ENCODE measurements at places on chromosomes 12 and 14. TPM values are rescaled to one million over a fixed set of nuclear protein-coding genes. Genes with fewer than 3 reads are reported as not detected.

The PZP gene
- not detected for total RNA-seq

The ELK3 gene
- total RNA-seq = 52.0 TPM

The HOMEZ gene
- 14.8 TPM for total RNA-seq

The MYH6 gene
- total RNA-seq = not detected

The KRT71 gene
- not detected for total RNA-seq

The ABCC9 gene
- not detected for total RNA-seq

The STON2 gene
- 81.2 TPM for total RNA-seq

The OR6C1 gene
- total RNA-seq = not detected

The ZFHX2 gene
- total RNA-seq = not detected

The TMEM229B gene
- 3.0 TPM for total RNA-seq

The TSHR gene
- not detected for total RNA-seq

The SOS2 gene
- total RNA-seq = 16.9 TPM

The MGAT4C gene
- total RNA-seq = not detected

The SLC6A13 gene
- total RNA-seq = not detected

The SLCO1B3 gene
- not detected for total RNA-seq

The ADGRD1 gene
- not detected for total RNA-seq

The KRT77 gene
- total RNA-seq = not detected

The RIPK3 gene
- 8.0 TPM for total RNA-seq

The ADAMTS20 gene
- not detected for total RNA-seq

The ACOT4 gene
- 1.6 TPM for total RNA-seq

The INSM2 gene
- not detected for total RNA-seq

The KRT73 gene
- total RNA-seq = not detected

The TESPA1 gene
- total RNA-seq = not detected

The RFLNA gene
- total RNA-seq = 26.7 TPM

The RASSF9 gene
- total RNA-seq = 2.7 TPM

The TPH2 gene
- not detected for total RNA-seq

The IL31 gene
- not detected for total RNA-seq

The EXOC3L4 gene
- total RNA-seq = not detected

The FBLN5 gene
- 1.4 TPM for total RNA-seq

The NID2 gene
- total RNA-seq = 1.6 TPM

The AGAP2 gene
- total RNA-seq = 0.80 TPM

The KLRC3 gene
- not detected for total RNA-seq

The NR1H4 gene
- total RNA-seq = not detected

The GLIPR1L1 gene
- not detected for total RNA-seq

The SIX1 gene
- not detected for total RNA-seq

The FOXM1 gene
- 46.7 TPM for total RNA-seq

The SP7 gene
- total RNA-seq = not detected

The KERA gene
- total RNA-seq = not detected

Data from hair follicular keratinocyte (primary cell).